ENCODE measurements at places on chromosomes 2 and 18.

- no peak for DNase-seq
Measured at GRCh38 chr2:25482341-25482740, 140.6 kb upstream of the DNMT3A start.

- DNase-seq: no peak
Measured at GRCh38 chr18:78813156-78813555, 166.5 kb upstream of the SALL3 start.

DNA sequence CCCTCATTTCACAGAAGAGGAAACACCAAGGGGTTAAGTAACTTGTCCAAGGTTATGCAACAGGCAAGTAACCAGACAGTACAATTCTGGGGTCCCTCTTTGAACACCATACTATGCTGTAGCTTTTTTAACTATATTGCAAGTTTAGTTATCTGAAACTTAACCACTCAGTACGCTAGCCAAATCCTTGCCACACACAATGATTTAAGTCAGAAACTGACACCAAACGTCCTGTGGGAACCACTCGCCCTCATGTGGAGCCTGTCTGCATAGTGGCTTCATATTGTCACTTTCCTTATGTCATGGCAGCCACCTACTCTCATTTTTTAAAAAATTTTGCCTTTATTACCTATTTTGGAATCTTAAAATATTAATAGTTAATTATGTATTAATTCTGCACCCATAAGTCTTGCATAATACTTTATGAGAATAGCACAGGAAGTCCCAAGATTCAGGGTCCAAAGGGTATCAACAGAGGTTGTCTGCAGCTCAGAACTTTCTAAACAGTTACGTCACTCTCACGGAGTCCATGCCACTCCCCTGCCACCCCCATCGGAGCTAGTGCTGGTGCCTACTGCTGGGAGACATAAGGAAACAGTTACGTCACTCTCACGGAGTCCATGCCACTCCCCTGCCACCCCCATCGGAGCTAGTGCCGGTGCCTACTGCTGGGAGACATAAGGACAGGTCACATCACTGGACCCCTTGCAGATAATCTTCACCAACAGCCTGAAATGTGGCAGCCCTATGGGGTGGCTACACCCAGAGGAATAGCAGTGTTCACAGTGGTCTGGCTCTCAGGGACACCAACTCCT is 99.0 kb downstream of the L3MBTL4 start:
- no peak for DNase-seq

- no peak for DNase-seq
Measured at GRCh38 chr2:38296197-38296780, 80.8 kb downstream of the ATL2 start.

DNA sequence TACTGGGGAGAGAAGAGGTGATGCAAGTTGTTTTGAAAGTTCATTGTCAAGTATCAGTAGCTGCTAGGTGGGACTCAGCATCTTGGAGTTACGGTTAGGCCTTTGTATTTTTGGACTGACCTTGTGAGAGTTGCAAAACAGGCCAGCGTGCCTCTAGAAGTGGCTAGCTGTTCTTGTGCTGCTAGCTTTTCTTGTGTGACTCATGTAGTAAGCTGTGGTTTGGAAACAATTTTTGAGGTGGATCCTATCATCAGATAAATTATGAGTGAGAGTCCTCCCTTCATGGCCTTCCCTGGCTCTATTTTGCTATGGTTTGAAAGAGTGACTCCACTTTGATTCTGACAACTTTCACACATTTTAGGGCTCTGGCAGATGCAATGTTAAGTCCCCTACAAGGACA is 409.2 kb upstream of the HS6ST1 start:
- DNase-seq: no peak

DNA sequence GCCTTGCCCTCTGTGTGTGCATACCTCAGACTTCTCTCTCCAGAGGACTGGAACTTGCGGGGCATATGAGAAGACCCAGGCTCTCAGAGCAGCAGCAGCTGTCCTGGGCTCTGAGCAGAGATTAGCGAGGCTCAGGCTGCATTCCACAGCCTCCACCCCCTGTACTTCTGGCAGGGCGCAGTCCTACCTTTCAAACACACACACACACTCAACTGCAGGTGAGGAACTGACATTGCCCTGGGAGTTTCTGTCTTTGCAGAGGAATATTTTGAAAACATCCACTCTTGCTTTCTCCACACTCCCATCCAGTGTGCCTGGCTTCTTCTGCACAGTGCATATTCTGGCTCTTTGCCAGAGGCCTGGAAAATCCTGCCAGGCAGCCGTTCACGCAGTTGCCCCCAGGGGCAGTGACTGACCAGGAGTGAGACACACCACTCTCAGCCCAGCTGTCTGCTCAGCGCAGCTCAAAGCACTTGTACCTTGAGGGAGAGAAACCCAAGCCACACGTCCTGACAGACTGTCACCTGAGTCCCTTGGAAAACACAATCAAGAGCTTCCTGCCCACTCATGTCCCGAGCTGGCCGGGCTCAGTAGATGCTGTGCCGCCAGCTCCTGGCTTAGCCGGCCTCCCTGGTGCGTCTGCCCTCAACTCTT is 460.8 kb downstream of the RNF144A start:
- DNase-seq: peak; percentile 58
